NK-92 treated with Interleukin-12 subunit alpha and Interleukin-12 subunit beta, amount 100 ng/mL, for 24 hours (cell line): ENCODE measurements at places on chromosomes 6 and 20.

- peak; percentile 7 for DNase-seq
Measured at GRCh38 chr20:44733341-44734069, 12.2 kb upstream of the KCNK15 start.

DNA sequence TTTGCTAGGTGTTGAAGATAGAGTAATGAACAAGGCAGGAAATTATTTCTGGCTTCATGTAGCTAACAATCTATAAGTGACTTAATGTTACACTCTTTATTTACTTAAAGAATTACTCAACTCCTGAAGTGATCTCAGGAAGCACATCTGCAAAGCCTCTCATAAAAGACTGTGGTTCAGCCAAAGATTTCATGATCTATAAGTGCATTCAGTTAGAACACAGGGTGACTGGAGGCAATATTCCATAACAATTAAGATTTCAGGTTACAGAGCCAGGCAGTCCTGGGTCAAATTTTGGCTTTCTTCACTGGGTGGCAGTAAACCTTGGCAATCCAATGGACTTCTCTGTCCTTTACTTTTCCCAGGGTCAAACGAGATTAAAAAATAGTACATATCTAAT, 204.0 kb downstream of the TPBG start:
- no peak for DNase-seq

DNA sequence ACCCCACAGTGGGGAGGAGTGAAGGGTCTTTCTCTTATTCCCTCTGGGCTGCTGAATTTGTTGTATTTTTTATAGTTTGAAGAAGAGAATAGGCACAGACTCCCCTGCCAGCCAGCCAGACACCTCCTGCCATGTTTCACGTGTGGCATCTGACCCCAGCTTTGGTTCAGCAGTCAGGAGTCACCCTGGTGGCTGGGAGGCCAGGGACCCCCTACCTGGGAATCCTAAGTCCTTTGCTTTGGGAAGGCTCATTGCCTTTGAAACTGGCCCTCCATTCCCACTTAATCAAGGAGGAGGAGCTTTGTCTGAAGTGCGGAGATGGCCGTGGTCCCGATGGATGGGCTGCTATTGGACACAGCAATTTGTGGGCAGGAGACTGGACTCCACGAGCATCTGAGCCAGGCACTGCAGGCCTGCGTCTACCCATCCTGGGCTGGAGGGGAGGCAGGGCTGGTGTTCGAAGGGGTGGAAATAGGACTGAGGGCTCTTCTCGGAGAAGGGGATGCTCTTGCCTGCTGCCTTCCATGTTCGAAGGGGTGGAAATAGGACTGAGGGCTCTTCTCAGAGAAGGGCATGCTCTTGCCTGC, 196.1 kb downstream of the DLL1 start:
- no peak for DNase-seq

DNA sequence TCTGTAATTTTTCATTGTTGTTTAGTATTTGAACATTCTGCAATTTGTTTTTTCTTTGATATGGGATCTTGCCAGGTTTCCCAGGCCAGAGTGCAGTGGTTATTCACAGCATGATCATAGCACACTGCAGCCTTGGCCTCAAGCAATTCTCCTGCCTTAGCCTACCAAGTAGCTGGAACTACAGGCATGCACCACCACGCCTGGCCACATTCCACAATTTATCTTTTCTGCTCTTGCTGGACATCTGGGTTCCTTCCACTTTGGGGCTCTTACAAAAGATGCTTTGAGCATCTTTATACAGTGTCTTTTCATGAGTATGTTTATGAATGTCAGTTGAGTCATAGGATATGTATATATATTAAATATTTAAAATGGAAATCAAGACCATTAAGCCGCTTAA, 42.0 kb downstream of the PGM3 start:
- DNase-seq, result no peak

DNA sequence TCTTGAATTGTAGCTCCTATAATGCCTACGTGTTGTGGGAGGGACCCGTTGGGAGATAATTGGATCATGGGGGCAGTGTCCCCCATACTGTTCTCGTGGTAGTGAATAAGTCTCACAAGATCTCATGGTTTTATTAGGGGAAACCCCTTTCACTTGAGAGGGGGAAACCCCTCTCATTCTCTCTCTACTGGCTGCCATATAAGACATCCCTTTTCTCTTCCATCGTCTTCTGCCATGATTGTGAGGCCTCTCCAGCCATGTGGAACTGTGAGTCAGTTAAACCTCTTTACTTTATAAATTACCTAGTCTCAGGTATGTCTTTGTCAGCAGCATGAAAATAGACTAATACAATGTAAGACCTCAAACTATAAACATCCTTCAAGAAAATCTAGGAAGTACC, 23.1 kb downstream of the PAQR8 start:
- no peak for DNase-seq

- no peak for DNase-seq
Measured at GRCh38 chr20:19758501-19759331, 658 bp downstream of the RIN2 start.

DNA sequence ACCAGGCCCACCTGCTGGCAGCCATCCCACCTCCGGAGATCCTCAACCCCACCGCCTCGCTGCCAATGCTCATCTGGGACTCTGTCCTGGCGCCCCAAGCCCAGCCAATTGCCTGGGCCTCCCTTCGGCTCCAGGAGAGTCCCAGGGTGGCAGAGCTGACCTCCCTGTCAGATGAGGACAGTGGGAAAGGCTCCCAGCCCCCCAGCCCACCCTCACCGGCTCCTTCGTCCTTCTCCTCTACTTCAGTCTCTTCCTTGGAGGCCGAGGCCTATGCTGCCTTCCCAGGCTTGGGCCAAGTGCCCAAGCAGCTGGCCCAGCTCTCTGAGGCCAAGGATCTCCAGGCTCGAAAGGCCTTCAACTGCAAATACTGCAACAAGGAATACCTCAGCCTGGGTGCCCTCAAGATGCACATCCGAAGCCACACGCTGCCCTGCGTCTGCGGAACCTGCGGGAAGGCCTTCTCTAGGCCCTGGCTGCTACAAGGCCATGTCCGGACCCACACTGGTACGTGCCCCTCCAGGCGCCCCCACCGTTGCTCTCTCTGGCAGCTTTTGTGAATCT, 1.1 kb downstream of the SNAI1 start:
- no peak for DNase-seq

- no peak for DNase-seq
Measured at GRCh38 chr6:157397660-157398059, 16.7 kb downstream of the ZDHHC14 start.

DNA sequence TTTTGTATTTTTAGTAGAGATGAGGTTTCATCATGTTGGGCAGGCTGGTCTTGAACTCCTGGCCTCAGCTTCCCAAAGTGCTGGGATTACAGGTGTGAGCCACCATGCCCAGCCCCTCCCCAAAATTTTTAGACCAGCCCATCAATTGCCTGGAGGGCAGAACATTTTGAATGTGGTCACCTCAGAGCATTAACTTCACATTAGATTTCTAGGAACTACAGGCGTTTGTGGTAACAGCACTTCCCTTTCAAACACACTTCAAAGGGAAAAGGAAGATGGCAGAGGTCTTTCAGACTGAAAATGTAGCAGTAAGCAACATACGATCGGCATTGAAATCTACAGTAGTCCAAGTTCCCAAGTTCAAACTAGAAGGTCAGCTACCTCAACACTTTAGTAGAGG, 12.3 kb upstream of the SLA2 start:
- no peak for DNase-seq

GRCh38 chr6:36177166-36177565, 19.4 kb upstream of the BRPF3 start:
- no peak for DNase-seq

- DNase-seq, result no peak
Measured at GRCh38 chr6:108993876-108994275, 100.8 kb downstream of the SESN1 start.

- no peak for DNase-seq
Measured at GRCh38 chr6:897528-898207, 204.7 kb upstream of the EXOC2 start.

GRCh38 chr6:17115251-17116116, 13.6 kb downstream of the STMND1 start:
- no peak for DNase-seq

DNA sequence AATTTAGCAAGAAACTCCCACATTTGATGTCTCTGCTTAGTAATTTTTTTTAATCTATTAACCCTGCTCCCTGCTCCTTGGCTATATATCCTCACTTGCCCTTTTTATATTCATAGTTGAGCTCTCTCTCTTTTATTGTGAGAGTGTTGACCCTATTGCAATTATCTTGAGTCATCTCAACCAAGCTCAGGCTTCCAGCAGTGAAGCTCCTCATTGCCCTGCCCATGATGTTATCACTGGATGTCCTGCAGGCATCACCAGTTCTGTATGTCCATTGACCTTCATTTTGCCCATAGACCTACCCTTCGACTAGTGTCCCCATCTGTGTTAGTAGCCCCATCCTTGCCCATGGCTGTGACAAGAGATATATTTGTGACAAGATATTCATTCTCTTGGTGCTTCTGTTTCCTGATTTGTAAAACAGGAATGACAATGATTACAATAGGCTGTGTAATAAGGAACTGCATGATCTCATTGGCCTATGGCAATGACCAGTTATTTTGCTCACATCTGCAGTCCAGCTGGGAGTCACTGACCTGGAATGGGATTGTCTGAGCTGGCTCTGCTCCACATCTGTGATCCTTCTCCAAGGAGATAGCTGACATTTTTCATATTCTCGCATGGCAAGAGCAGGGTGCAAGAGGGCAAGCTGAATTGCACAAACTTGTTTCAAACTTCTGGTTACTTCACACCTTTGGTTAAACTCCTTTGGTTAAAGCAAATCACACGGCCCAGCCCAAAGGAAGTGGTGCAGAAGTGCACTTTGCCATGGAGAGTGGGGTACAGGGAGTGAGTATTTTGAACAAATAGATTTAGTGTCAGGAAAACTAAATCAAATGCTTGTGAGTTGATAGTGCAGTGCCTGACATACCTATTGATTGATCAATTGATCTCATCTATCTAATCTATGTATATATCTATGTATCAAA, 47.7 kb upstream of the CST5 start:
- peak; percentile 22 for DNase-seq

GRCh38 chr6:92110403-92110802, 1309.0 kb downstream of the EPHA7 start:
- DNase-seq, result no peak

- no peak for DNase-seq
Measured at GRCh38 chr20:58839991-58840747, 10.5 kb downstream of the GNAS-AS1 start.

GRCh38 chr20:50721881-50722281, 9.5 kb upstream of the PARD6B start:
- DNase-seq, result no peak

GRCh38 chr20:61170496-61171320, 81.4 kb upstream of the CDH4 start:
- DNase-seq, result no peak

- no peak for DNase-seq
Measured at GRCh38 chr6:46305833-46306232, 135.1 kb upstream of the ENPP5 start.

DNA sequence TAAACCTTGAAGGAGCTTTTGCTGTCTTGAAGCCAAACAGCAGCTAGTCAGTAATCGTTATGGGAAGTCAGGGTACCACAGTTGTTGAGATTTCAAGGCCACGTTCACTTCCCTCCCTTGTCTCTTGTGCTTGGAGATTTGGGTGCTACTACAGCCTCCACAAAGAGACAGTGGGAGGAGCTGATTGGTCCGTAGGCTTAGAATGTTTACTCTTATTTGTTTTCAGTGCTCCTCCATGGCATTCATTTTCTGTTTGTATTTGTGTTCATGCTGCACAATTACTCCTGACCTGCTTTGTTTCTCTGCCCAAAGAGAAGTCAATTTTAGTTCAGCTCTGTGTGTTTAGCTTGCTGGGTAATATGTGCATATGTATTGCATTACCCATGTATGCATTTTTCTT, 147.7 kb downstream of the PRL start:
- no peak for DNase-seq

- DNase-seq, result no peak
Measured at GRCh38 chr6:4812068-4812467, 35.9 kb downstream of the CDYL start.

GRCh38 chr6:125974214-125974866, 12.0 kb upstream of the TRMT11 start:
- DNase-seq, result no peak

GRCh38 chr6:48388044-48388443, 277.0 kb upstream of the PTCHD4 start:
- DNase-seq, result no peak

GRCh38 chr6:145809211-145809610, 5.4 kb downstream of the FBXO30 start:
- no peak for DNase-seq

DNA sequence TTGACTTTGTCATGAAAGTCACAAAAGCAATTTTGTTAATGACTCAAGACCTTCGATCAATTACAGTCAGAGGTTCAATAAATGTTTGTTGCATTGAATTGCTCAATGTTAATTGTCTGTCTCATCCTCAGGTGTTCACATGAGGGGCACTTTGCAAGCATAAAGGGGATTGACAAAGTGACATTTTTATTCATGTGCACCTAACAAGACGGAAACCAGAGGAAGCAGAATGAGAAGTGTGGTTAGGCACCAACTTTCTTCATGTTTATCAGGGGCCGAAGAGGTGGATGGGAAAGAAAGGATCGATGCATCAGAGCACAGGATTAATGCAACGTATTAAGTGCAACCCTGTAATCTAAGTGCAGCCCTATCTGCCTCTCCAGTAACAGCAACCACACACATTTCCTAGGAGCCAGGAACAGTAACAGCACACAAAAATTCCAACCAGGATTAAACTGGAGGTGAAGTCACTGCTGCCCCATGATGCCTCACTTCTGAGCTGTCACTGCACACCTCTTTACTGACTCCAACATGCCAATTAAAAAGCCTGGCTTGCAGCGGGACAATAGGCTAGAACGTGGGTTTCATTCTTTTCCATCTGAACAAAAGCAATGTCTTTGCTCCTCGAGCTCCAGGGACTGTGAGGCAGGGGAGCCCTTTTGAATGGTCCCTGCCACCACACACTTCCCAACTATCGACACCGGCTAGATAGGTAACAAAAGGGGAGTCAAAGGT, 262.7 kb downstream of the CD83 start:
- no peak for DNase-seq

GRCh38 chr6:106630366-106630765, 988 bp downstream of the QRSL1 start:
- no peak for DNase-seq

GRCh38 chr20:57320358-57320757, 9.2 kb upstream of the SPO11 start:
- no peak for DNase-seq

DNA sequence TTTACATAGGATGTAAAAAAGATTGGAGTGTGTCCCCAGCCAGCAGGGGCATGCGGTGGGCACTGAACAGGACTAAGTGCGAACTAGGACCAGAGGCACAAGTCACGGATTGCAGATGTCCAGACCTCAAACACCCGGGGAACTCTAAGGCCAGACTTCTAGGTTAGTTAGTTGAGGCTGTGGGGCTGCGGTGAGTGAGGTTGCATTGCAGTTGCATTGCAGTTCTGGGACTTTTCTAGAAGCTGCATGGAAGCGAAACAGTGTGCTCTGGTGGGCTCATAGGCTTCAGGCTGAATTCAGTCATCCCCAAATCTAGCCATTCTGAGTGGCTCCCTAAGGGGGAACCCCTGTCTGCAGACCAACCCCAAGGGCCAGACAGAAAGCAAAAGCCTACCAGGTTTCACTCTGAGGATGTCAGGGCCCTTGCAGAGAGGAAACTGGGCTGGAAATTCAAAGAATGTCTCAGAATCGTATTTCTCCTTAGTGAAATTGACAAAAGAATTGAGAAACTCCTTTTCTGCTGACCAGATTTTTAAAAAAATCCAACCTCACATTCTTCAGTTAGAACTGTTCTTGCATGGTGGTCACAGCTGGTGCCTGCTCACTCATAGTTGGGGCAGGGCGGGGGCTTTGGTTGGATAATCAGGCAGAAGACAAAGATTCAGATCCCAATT, 182.8 kb downstream of the ZDHHC14 start:
- no peak for DNase-seq
